ENCODE measurements at places on chromosomes 5 and 9.

DNA sequence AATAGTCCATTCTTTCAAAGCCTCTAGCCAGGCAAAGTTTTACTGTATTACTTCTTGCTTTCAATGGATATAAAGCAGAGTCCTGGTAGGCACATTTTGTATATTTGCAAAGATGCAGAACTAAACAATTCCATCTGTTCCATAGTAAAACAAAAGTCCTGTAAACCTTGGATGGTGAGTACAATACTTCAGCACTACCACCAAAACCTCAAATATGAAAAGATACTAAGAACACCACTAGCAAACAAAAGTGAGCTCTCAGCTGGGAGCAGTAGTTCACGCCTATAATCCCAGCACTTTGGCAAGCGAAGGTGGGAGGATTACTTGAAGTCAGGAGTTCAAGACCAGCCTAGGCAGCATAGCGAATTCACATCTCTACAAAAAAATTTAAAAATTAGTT is 195.0 kb downstream of the MSX2 start:
- no peak for DNase-seq

DNA sequence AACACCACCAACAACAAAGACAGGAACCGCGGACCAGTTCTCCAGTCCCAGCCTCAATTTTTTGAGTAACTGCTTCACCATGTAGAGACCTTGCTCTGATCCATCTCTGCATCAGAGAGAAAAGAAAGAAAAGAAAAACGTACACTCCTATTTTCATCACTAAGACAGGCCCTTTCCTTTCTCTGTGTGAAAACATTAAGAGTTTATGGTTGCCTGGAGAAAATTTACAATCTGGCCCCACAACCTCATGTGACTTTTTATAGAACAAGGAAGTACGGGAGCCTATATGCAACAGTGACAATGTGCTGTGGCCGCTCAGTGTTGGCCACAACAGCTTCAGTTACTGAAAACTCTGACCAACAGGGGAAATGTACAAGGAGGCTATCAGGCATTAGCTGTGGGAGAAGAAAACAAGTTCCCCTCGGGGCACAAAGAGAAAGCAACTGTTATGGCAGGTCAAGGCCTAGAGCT is 272.9 kb upstream of the PTGER4 start:
- DNase-seq = no peak

DNA sequence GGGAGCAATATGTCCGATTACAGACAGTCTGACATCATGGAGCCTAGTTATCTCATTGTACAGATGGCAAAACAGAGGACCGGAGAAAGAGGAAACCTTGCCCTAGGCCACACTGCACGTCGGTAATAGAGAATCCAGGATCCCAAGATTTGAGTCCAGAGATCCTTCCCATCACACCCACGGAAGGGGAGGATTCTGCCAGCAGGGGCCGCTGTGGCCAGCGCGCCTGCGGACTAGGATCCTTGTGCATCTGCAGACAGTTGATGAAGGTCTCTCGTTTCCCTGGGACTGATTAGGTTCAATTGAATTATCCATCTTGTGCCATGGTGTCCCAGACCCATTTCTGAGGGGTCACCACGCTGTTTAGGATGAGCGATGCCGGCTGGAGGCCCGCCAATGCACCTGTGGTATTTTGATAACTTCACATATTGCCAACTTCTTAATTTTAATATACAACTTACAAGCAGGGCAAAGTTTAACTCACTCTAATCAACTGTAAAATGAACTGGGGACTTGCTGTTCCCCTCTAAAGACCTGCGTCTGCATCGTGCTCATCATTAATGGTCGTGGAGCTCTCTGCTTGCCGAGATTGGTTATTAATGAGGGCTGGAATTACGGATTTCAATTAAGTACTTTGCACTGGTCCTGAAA is 592.7 kb upstream of the BRINP1 start:
- no peak for DNase-seq

- no peak for DNase-seq
Measured at GRCh38 chr9:90770182-90770738, 31.4 kb upstream of the SYK start.

- DNase-seq = no peak
Measured at GRCh38 chr9:100134731-100135130, 35.7 kb downstream of the INVS start.

GRCh38 chr9:117752894-117753293 is 48.7 kb downstream of the TLR4 start:
- DNase-seq = no peak

DNA sequence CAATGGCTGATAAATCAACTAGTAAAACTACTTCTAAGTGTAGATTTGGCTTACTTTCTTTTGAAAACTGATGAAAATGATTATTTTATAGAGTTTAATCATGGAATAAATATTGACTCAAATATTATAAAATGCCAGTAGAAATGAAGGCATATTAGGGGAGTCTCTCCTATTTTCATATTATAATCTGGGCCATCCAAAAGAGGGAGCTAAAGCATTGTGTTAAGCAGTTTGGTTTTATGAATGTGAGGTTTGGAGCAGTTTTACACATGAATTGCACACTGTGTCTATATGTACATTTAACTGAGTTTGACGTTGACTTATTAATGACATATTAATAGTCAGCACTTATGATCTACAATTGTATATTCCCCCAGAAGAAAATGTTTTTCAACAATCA is 17.4 kb downstream of the CDH9 start:
- no peak for DNase-seq

- DNase-seq = no peak
Measured at GRCh38 chr9:81549500-81550206, 139.7 kb downstream of the TLE1 start.

All from DMS 273 treated with DMSO at 0.1 percent for 48 hours (cell line).